ENCODE measurements at places on chromosomes 16 and 17.

DNA sequence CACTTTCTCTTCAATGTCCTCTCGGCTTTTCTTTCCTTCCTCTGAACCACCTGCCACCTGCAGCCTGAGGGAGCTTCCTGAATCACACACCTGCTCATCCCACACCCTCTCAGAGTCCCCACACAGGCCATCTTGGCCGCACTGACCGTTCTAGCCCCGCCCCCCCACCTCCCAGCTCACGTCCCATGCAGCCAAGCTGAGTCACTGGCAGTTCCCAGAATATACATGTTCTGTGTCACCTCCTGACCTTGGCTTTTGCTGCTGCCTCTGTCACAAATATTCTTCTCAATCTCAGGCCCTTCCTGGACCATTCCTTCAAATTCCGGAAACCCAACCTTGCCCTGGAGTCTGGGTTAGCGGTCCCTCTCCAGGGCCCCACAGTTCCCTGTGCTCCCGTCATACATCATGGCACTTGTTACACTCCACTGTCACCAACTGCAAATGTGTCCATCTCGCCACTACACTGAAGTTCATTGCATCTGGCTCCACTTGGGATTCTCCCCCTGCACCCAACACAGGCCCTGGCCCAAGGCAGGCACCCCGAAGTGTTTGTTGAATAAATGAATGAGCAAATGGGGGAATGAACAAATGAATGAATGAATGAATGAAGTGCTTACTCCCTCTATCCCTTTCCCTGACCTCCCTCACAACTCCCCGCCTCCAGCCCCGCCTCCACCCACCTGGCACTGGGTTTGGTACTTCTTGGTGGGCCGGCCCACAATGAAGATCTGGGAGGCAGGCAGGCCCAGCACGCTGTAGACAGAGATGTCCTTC lies 12.8 kb downstream of the PIMREG start:
- no peak for DNase-seq

DNA sequence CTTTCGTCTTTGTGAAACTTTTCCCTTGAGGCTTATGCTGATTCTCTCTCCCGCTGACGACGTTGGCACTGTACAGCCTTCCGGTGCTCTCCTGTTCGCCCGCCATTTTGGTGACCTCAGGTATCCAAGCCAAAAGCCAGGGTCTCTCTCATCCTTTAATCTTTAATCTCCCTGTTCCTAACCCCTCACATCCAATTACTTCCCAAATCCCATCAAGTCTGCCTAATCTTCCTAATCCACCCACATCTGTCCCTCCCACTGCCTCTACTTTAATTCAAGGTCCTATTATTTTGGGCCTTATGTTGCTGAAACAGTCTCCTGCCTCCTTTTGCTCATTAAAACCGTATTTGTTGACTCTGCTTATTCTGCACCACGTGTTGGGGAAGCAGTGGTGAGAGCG lies 7.3 kb downstream of the WRAP53 start:
- DNase-seq, result no peak

DNA sequence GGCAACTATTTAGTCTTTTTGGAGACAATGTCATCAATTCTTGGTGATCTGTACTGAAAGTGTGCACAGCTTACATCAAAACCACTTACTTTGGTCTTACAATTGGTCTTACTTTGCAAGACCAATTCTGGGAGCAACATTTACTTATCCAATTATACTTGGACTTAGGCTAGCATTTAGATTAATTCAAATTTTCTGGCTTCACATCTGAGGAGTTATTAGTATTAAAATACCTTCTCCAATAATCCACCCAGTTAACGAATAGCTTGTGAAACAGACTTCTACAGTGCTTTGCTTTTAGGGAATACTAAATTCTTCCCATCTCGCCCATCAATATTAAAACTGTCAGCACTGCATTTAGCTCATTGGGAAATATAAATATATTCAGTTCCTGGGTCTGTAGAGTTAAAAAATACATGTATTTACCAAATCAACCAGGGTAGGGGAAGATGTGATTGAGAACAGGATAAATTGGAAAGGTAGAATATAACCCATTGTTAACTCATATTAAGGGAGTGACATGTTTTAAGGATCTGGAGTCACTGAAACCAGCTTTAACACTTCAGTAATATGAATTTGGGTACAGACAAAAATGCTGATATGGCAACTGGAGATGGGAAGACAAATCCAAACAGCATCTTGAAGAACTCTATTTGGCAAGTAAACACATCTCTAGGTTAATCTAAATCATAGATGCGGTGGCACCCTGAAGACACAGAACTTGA lies 9.2 kb upstream of the VEZF1 start:
- DNase-seq, result no peak

GRCh38 chr16:8764525-8765250 lies 32.8 kb downstream of the TMEM186 start:
- DNase-seq, result no peak

GRCh38 chr17:16817201-16817600 lies 127.2 kb downstream of the CCDC144A start:
- no peak for DNase-seq

DNA sequence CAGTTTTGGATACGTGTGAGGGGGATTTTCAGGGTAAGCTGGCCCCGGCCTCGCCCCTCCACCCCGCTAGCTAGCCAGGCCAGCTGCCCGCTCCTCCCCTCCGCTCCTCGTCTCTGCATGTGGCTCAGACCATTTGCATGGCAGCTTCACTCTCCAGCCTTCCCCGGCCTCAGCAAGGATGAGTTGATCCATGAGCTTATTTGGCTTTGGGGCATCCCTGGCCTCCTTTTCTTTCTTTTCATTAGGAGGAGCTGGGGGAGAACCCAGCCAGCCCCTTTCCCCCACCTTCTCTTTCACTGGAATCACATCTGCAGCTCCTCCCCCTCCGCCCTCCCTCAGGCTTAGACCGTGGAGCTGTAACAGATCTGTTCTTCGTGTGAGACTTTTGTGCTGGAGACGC lies 30.7 kb downstream of the ELAC2 start:
- no peak for DNase-seq

DNA sequence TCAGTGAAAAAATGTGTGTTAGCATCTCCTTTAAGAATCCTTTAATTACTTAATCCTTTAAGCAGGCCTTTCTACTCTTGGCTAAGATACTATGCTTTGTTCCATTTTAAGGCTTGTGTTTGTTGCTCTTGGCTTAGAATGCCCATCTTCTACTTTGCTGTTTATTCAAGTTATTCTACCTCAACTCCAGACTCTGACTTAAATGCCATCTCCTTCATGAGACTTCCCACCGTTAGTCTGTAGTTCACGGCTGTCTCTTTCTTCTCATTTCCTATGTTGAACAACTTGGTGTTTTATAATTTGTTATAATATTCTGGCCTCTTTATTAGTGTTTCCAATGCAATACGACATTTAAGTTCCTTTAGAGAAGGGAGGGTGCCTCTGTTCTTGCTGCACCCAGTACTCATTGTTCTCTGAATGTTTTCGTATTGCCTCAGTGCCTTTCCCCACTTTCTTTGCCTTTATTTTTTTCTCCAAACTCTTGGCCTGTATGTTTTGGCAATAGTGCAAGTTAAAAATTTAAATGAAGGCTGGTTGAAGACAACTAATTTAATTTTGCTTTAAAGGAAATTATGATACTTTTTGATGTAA lies 6.1 kb upstream of the KRT10 start:
- no peak for DNase-seq

GRCh38 chr16:24953721-24954120 lies 61.4 kb downstream of the ARHGAP17 start:
- no peak for DNase-seq

DNA sequence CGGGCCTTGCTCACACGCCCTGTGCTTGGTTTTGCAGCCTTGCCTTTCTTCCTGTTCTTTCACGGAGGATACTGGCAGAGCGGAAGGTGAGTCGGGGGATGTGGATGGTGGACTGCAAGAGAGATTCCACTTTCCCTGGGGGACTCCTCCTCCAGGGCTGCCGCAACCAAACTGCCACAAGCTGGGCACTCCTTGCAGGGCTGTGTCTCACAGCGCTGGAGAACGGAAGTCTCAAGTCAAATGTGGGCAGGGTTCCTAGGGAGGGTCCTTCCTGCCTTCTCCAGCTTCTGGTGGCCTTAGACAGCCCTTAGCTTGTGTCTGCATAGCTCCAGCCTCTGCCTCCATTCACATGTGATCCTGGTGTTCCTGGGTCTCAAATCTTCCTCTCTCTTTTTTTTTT lies 11.4 kb upstream of the BIRC5 start:
- DNase-seq, result no peak

GRCh38 chr17:57228911-57229310 lies 27.4 kb upstream of the MSI2 start:
- no peak for DNase-seq

- DNase-seq, result no peak
Measured at GRCh38 chr17:45581860-45582259, 91.3 kb upstream of the PLEKHM1 start.

DNA sequence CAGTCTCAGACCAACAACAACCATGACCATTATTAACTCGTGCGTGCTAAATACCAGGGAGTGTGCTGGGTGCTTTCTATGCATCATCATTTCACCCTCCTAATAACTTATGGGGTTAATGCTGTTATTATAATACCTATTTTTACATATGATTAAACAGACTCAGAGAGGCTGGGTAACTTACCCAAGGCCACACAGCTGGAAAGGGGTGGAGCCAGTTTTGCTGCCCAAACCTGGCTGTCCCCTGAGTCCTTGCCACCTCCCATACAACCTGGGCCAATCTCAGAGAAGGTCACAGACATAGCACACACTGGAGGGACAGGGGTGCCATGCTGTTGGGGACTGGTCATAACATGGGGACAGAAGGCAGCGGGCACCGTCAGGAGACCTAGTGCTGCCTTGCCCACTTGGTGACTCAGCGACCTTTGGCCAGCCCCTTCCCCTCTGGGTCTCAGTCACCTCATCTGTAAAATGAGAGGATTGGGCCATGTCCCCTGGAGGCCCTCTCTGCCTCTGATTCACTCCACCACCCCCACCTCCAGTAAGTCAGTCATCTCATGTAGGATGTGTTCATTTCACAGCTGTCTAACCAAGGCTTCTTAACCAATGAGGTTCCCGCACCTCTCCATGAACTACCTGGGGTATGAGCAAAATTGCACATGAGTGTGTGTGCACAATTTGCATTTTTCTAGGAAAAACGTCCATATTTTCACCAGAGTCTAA lies 11.4 kb upstream of the FADS6 start:
- no peak for DNase-seq

- DNase-seq, result no peak
Measured at GRCh38 chr17:67881083-67881482, 55.8 kb downstream of the BPTF start.

DNA sequence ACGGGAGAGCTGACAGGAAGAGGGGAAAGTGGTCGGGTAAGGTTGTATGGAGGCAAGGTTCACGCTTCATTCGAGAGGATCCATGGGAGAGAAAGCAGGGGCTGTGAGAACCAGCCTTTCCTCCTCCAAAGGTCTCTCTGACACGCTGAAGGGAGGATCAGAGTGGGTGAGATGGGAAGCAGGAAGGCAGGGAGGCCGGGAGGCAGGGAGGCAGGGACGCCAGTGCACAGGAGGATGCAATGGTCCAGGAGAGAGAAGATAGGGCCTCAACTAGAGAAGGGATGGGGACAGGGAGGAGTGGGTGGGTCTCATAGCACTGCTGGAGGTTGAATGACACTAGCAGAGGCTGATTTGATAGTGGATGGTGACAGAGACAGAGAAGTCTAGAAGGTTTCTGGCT lies 54.1 kb downstream of the PIMREG start:
- DNase-seq, result no peak

- no peak for DNase-seq
Measured at GRCh38 chr16:16871196-16871595, 492.3 kb downstream of the NPIPA7 start.

- DNase-seq, result no peak
Measured at GRCh38 chr16:29806099-29806579, at the start of gene MAZ. TSS of gene MAZ (plus strand) at chr16:29806529. CDS start at chr16:29806702, 173 bp downstream.

GRCh38 chr17:72977771-72978417 lies 114.6 kb downstream of the SLC39A11 start:
- no peak for DNase-seq

- DNase-seq, result no peak
Measured at GRCh38 chr17:17297217-17297616, 6.0 kb upstream of the NT5M start.

All from stimulated activated CD8-positive, alpha-beta memory T cell treated with anti-CD3 and anti-CD28 coated beads, Interleukin-7, amount 100 ng/mL, for 24 hours (primary cell).